Stimulated activated CD4-positive, alpha-beta T cell treated with anti-CD3 and anti-CD28 coated beads, TNF-alpha, amount 100 ng/mL, for 4 hours (primary cell): ENCODE measurements at places on chromosomes 5 and 9.

GRCh38 chr5:37207802-37208201 is 41.4 kb downstream of the CPLANE1 start:
- no peak for DNase-seq

DNA sequence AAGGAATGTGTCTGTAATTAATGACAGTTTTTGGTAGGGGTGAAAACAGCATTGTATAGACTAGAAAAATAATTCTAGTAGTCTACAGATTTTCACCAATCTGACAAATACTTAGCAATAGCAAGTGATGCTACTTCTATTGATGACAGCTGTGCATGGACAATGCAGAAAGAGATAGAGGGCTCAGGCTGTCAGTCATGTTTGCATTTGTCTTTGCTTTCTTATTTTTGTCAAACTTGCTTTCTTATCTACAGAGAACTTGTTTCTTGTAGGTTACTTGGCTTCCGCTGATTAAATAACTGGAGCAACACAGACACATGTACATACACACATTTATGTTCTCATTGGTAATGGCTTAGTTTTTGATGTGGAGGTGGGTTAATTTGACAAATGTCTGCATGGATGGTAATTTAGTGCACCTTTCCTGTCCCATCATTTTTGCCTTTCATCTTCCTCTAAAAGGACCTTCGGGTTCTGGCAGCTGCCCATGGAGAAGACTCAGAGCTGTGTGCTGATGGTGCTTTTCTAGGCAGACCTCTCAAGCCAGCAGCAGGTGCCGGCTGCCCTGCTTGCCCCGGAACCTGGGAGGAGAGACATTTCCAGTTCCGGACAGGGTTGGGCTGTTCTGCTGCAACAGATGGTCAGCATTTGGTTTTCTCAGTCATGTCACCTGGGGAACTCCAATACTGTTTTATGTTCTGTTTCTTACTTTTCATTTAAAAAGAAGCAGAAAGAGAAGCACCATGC is 28.8 kb downstream of the CAMK4 start:
- no peak for DNase-seq

DNA sequence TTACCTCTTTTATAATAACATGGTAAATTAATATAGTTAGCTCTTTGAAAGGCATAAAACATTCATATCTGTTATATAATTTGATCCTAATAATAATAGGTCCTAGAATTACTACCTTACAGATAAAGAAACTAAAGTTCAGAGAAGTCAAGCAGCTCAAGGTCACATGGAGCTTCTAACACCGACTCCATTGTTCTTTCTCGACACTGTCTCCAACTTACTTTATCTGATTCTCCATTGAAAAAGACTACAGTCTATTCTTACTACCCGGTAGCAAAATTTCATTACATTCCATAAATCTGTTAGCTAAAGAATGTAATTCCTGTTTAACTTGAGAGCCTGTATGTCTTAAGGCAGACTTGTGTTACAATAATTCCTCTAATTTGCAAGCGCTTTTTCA is 96.3 kb upstream of the TMEM161B start:
- DNase-seq = no peak

DNA sequence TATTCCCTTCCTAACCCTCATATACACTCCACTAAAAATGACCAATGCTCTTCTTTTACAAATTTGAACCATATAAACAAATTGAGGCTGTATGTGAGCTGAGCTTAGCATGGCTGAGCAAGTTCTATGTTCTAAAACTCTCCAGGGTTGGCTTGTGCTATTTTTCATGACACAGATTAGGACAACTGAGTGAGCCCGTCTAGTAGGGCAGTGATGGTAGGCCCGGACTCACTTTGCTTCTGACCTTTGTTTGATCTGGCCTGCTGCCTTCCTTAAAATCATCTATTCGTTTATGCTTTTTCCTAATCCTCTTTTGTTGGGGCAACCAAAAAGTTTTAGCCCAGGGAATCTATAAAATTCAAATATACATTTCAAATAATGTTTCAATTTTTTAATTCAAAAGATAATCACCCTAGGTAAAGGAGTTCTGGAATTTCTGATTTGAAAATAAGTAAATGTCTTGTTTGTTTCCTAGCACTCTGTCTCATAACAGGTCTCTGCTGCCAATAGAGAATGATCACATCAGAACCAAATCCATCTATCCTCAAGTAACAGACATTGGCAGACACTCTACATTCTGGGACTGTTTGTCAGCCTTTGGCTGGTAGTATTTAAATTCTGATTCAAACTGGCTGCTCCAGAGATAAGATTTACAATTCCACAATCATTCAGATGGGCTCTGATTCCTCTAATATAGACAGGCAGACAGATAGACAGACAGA is 217.0 kb upstream of the TARS1 start:
- no peak for DNase-seq

- DNase-seq = no peak
Observed at GRCh38 chr5:108606185-108606584, 141.5 kb upstream of the FER start.

GRCh38 chr5:12557012-12557411 is 652.8 kb upstream of the CTNND2 start:
- no peak for DNase-seq

GRCh38 chr5:9245071-9245470 is 300.8 kb downstream of the SEMA5A start:
- no peak for DNase-seq

GRCh38 chr5:13249854-13250253 is 694.6 kb downstream of the DNAH5 start:
- DNase-seq = no peak

GRCh38 chr5:105684799-105685198 is 1985.9 kb downstream of the EFNA5 start:
- DNase-seq = no peak

- DNase-seq = no peak
Observed at GRCh38 chr5:151947931-151948608, 23.4 kb upstream of the GLRA1 start.

DNA sequence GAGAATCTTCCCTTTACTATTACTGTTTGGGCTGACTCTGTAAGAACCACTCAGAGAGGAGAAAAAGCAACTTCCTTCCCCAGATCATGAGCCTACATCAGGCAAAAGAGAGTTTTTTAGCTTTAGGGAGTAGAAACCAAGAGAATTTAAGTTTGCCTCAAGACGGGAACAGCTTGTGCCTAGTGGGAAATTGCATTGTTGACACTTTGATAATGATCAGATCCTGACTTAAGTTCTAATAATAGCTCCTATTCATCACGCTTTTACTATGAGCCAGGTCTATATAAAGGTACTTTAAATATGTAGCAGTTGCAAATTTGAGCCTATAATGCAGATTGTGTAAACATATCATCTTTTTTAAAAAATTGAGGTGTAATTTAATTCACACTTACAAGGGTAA is 298.2 kb downstream of the MAN2A1 start:
- DNase-seq = no peak

- DNase-seq = no peak
Observed at GRCh38 chr5:67639976-67640375, 443.4 kb upstream of the CD180 start.

GRCh38 chr5:131749723-131750470 is 46.9 kb downstream of the FNIP1 start:
- DNase-seq = no peak
